CD14-positive monocyte (primary cell): ENCODE measurements at places on chromosomes 6 and 20.
A peak's percentile ranks its signal among the peaks of the same experiment; 100 is the strongest.

GRCh38 chr6:56311533-56312448 is 64.4 kb upstream of the COL21A1 start:
- DNase-seq = no peak

GRCh38 chr20:60206259-60206658 is 248.0 kb downstream of the CDH26 start:
- peak; percentile 22 for DNase-seq

GRCh38 chr6:82057846-82058554 is 189.5 kb downstream of the IBTK start:
- DNase-seq = no peak

DNA sequence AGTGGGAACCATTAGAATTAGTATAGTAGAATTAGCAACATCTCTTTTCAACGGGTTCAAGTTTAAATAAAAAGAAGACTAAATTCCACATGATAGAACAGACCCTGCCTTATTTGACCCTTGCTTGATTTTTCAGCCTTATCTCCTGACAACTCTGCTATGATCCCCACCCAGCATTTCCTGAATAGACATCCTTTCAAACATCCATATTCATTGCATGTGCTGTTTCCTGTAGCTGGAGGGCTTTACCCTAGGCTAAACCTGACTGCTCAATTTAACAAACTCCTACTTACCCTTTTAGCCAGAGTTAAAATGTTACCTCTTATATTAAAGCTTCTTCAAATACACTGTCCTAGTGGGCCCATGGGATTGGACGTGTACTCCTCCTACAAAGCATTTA is 594.8 kb upstream of the ARID1B start:
- no peak for DNase-seq

DNA sequence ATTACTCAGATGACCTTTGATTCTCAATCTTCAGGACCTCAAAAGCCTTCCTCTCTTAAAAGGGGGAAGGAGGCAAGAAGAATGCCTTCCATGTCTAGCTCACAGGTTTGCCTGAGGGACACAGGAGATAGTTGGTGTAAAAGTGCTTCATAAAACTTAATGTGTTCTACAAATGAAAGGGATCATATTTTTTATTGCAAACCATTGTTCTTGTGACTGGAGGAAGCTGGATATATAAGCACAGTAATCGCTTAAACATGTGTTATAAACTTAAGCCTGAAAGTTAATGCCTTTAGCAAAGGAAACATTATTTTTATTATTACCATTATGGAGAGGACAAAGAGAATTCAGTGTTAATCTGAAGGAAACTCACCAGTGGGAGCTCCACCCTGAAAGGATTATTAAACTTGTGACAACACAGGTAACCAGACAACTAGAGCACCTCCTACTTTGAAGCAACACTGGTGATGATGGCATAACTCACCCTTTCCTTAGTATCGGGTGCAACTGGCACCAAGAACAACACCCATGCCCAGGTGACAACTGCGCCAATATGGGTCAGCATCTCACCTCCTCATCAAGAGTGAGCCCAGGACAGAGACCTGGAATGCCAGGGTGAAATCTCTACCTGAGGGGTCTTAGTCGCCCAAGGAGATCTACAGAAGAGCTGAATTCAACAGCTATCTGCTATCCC is 288.7 kb upstream of the PRDM1 start:
- no peak for DNase-seq

GRCh38 chr6:166556863-166557322 is 29.6 kb downstream of the RAMACL start:
- peak; percentile 62 for DNase-seq

GRCh38 chr6:52995913-52996645 is 995 bp upstream of the GSTA4 start:
- DNase-seq = peak; percentile 25

GRCh38 chr6:41214559-41215238 is 13.4 kb upstream of the TREML4 start:
- no peak for DNase-seq

- DNase-seq = no peak
Measured at GRCh38 chr20:20815711-20816455, 103.4 kb upstream of the RALGAPA2 start.

DNA sequence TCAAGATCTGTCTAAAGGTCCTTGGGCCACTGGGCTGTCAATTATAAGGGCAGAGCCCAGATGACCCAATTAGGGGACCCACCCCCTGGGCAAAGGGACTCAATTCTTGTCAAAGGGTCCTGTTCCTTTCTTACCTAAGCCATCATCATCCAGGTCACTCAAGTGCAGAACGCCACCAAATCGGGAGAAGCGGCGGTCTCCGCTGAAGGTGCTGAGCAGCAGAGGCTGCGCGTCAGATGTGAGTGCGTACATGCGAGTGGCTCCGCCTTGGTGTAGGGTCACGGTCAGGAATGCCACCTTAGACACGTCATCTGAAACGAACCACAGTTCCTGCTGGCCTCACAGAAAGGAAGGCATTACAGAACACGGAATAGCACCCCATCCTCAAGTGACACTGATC is 34.2 kb downstream of the MRS2 start:
- DNase-seq = no peak

GRCh38 chr6:132960720-132961119 is 146.4 kb downstream of the RPS12 start:
- DNase-seq = no peak

GRCh38 chr20:57409672-57410397 is 18.6 kb downstream of the RBM38 start:
- no peak for DNase-seq
